ENCODE measurements at places on chromosomes 1 and 21.

GRCh38 chr1:31703431-31704270 is at the start of gene COL16A1:
Gene COL16A1, minus strand, starts transcription at chr1:31704017. Its CDS starts 1,824 bp downstream, at chr1:31702193.
- no peak for DNase-seq

GRCh38 chr1:212498283-212499040 is 65.7 kb downstream of the NENF start:
- DNase-seq, result no peak

- DNase-seq, result no peak
These were observed 126.4 kb upstream of the SLC45A1 start for GRCh38 chr1:8191474-8191873.

GRCh38 chr1:114105421-114105979 is 48.2 kb downstream of the SYT6 start:
- no peak for DNase-seq

DNA sequence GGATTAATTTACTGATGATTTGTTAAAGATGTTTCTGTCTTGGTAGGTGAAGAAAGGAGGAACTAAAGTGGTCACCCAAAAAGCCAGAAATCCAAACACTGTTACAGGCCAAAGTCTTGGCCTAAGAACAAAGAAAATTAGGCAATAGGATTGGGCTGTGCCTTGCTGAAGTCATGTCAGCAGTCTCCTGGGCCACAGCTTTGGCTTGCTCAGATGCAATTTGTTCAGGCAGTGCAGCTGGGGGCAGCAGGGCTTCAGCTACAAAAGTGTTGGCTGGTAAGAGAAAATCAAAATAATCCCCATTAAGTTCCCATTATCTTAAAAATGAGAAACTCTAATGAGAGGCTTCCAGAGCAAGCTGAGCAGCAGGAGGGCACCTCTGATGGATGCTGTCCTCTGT is 14.0 kb upstream of the RAP1A start:
- no peak for DNase-seq

GRCh38 chr1:32864375-32865019 is 6.2 kb downstream of the FNDC5 start:
- no peak for DNase-seq

GRCh38 chr21:31634993-31635392 is 24.5 kb upstream of the SOD1 start:
- no peak for DNase-seq

DNA sequence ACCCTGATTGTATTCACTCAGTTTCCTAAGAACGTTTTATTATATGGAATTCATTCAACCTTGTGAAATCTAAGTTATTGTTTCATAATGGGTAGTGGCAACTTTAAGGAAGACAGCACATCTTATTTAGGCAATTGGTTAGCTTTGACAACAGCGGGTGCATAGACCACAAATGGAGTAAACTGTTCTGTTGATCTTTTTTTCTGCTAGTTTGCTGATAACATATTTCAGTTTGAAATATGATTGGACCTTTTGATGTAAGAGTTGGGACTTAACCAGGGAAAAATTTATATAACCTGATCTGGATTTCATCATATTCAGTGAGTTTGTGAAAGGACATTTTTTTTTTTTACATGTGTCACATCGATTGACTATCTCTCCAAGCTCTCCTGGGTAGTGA is 151.7 kb downstream of the HLX start:
- no peak for DNase-seq

DNA sequence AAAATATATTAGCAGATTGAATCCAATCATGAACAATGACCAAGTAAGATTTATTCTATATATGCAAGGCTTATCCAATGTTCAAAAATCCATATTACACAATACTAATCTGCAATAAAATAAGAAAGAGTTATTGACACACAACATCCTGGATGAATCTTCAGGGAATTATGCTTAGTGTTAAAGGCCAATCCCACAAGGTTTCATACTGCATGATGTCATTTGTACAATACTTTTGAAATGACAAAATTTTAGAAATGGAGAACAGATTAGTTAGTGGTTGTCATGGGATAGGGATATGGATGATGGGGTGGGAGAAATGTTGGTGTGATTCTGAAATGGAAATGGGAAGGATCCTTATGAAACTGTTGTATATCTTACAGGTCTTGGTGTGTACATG is 425.7 kb downstream of the SIPA1L2 start:
- no peak for DNase-seq
